GM23248 (cell line): ENCODE measurements at places on chromosomes 16 and 17.
A peak's percentile ranks its signal among the peaks of the same experiment; 100 is the strongest.

DNA sequence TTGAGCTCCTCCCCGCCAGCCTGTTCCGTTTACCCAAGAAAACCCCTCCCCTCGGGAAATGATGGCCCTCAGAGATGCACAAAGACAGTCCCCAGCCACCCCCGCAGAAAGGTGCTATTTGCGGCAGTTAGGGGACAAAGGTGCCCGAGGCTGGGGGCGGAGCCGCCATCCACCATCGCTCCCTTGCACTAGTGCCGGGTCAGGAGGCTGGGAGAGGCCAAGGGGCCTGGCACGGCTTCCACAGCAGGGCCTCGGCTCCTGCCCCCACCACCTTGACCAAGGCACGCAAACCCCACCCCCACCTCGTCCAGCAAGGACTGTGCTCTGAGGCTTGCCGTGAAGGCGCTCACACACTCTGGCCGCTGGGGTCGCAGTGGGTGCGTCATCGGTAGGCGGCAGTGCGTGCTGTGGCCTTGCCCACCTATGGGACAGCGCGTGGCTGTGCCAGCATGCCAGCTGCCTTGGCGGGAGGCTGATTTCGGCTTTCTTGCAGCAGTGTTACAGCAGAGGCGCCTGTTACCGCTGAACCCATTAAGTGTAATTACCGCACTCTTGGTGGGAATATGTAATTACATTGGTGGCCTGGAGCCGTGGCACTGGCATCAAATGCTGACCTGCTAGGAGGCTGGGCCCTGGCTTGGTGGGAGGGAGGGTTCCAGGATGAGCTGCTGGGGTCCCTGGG lies 31.8 kb downstream of the TPSG1 start:
- DNase-seq, result no peak

DNA sequence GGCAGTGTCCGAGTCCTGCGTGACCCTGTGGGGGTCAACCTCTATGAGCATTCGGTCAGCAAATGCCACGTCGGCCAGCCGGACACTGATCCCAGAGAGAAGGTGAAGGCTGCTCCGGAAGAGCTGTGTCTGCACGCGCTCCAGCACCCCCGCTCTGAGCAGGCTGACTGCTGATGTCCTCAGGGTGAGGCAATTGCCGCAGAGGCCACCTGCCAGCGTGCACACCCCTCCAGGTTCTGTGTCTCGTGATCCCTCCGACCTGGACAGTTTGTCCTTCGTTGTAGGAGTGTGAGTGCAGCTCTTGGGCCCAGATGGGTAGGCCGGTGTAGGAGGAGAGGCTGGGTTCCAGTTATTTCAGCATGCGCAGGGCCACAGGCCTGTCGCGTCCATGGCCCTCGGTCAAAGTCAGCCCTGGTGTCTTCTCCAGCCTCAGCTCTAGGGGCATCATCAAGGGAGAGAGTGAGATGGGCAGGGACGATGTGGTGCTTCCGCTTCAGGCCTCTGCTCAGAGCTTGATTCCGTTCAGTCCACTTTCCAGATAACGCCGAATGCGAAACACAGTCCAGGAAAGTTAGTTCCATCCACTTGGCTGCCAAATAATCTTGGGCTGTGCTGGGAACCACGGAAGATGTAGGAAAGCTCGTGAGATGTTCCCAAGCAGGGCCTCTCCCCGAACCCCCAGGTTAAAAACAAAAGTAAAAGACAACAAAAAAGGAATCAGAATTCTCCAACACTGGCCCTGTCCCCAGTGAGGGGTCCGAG lies 15.1 kb upstream of the NCBP3 start:
- no peak for DNase-seq

GRCh38 chr16:3573146-3573815 lies 3.9 kb downstream of the NLRC3 start:
- DNase-seq, result no peak

- no peak for DNase-seq
Measured at GRCh38 chr17:75173526-75173925, 9.2 kb downstream of the SUMO2 start.

- DNase-seq, result no peak
Measured at GRCh38 chr16:11576427-11577289, 10.1 kb downstream of the LITAF start.

DNA sequence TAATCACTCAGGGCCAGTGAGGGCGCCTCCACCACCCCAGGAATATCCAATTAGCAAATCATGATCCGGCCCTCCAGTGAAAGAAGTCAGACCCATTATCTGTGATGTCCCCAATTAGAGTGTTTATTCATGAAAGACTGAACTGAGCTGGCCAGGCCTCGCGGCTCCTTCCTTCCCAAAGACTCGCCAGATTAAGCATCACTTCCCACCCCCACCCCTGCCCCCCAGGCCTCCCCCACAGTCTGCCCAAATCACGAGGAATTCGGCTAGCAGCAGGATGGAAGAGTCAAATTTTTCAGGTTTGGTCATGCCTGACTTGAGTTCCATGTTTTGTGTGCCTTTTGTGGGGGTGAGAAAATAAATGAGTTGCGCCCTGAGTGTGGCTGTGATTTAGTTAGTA lies 298.4 kb upstream of the SALL1 start:
- no peak for DNase-seq

DNA sequence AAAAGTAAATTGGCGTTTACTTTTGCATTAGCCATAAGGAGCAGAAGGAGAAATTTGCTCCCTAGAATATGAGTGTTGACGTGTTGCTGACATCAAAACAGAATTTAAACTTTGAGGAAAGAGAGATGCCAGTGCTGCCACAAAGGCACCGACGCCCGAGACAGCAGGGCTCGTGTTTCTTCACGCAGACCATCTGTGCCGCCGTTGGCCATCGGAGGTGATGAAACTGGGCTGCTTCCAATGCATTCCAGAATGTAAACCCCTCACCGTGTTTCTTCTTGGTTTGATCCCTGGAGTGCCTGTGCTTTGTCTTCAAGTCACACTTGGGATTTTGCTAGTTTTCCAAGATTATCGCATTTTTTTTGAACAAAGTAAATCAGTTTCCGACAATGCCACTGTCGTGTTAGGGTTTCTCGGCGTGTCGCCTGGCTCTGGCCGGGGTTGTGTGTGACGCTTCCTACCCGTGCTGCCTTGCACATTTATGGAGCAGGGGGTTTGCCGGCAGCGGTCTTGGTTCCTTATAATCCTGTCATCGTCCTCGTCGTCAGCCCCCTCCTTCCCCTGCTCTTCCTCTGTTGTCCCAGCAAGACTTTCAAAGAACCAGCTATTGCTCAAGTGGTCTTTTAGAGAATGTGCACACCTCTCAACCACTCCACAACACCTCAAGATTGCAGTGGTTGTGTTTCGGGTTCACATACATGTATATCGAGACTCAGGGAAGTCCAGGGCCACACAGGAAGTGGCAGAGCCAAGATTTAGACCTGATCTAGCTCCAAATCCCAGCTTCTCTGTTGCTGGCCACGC lies 103.9 kb downstream of the METRNL start:
- DNase-seq, result no peak

GRCh38 chr17:63171428-63172393 lies 205.7 kb downstream of the TANC2 start:
- peak; percentile 63 for DNase-seq

DNA sequence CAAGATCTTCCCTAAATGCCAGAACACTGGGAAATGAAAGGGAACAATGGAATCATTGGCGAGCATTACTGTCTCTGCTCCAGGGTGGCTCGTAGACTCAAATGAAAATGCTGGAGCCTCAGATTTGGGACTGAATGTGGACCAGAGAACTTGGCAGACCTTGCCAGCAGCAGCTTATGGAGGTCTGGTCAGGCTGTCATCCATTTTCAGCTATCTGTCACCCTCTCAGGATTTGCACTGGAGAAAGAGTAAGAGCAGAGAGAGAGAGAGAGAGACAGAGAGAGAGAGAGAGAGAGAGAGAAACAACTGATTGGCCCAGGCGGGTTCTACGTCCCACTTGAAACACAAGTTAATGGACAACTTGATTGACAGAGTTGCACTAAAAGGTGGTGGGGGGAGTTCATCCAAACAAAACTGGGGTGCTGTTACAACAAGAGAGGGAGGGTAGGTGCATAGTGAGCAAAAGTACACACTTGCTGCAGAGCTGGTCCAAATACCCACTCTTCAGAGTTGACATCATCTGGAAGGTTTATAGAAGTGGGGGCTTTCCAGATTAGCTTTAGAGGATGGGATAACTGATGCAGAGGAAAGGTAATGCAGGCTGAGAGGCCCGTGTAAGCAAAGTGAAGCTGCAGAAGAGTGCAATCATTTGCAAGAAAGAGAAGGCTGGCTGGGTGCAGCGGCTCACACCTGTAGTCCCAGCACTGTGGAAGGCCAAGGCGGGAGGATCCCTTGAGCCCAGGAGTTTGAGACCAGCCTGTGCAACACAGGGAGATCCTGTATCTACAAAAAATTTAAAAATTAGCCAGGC lies 16.5 kb upstream of the NSMCE1 start:
- no peak for DNase-seq

DNA sequence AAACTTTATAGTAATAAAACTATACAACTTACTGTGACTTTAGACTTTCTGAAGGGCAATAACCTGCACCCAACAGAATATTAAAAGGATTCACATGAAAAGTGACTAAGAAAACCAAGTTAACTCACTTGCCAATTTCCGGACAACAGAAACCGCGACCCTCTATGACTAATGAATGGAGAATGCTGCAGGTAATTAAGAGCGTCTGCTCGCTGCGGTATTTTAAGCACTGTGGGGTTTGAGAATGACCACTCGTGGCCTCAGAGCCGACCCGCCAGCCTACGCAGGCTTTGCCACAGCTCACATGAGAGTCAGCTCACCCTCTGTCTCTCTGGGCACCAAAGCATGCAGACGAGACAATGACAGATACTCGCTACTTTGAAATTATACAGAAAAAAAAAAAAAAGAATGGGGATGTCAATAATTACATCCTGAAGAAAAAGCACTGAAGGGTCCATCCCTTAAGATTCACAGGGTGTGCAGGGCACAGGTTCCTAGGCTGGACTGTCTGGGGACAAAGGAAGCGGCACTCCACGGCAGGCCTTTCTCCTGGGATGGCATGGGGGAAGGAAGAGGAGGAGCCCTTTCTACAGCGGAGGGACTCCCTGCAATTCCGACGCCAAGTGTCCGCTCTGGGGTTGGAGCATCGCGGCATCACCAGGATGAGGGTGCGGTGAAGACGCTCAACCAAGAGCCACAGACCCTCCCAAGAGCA lies 35.0 kb downstream of the ZCCHC14 start:
- DNase-seq, result peak; percentile 98

DNA sequence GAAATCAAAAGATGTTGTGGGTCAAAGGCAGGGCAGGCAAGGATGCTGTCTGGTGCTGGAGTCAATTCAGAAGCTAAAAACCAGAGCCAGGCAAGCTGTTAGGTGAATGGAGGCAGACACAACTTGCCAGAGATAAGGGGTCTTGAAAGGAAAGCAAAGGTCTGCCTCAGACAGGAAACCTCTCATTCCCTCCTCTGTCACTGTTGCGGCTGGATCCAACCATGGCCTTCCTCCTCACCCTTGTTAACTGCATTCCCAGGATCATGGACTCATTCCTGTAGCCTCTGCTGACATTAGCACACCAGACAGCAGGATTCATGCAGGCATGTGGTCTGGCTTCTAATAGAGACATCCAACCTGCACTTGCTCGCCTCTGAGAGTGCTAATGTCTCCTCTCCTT lies 186.7 kb upstream of the HS3ST3A1 start:
- DNase-seq, result no peak

- no peak for DNase-seq
Measured at GRCh38 chr16:827513-827912, 27.0 kb upstream of the GNG13 start.

GRCh38 chr16:67030221-67030962 lies 1.4 kb downstream of the CBFB start:
- DNase-seq, result no peak

DNA sequence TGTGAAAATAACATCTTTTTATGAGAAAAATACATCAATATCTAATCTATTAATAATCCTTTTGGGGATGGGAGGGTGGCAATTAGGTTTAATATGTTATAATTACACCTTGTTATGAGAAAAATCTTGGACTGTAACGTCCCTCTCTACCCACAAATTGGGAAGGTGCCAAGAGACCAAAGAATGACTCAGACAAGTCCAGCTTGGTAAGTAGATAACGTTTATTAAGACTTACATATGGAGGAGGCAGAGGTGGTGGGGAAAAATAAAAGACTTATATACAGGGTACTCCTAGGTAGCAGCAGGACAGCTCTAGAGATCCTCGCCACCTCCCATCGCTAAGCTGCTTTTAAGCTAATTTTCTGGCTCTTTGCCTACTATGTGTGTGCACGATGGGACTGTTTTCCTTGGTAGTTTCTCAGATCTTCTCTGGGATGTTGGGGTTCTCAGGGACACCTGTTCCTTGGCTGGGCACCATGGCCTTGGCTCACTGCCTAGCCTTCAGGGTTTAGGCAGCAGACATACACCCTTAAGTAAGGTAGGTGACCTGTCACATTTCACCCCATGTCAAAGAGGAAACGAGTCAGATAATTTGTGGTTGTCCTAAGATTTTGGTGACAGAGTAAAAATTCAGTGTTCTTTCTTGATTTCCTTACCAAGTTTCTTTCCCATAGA lies 31.5 kb downstream of the RBL2 start:
- peak; percentile 38 for DNase-seq

- DNase-seq, result no peak
Measured at GRCh38 chr16:88759245-88759975, 25.6 kb downstream of the PIEZO1 start.

DNA sequence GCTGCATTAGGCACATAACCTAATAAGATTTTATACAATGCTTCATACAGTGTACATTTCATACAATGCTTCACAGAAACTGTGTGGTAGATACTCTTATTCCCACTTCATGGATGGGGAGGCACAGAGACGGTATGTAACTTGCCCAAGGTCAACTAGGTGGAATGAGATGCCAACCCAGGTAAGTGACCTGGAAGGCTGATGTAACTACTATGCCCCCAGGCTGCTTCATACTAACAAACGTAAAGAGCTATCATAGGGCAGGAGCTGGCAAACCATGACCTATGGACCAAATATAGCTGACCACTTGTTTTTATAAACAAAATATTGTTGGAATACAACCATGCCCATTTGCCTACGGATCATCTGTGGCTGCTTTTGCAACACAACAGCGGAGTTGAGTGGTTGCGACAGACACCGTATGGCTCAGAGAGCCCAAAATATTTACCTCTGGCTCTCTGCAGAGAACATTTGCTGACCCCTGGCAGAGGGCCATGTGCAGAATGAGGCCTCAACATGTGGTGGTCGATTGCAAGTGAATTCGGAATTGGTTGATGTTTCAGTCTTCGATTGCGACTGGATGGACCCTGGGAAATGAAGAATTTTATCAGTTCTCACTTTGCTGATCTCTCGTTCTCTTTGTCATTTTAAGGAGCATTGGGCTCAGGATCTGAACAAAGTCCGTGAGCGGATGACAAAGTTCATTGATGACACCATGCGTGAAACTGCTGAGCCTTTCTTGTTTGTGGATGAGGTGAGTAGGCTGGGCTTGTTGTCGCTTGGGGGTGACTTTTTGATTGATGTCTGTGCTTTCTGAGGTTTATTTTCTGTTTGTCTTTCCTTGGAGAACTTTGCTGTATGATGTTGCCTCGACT lies 109.7 kb downstream of the PLCG2 start:
- no peak for DNase-seq
